ENCODE measurements at places on chromosomes 2 and 18.
A peak's percentile ranks its signal among the peaks of the same experiment; 100 is the strongest.

DNA sequence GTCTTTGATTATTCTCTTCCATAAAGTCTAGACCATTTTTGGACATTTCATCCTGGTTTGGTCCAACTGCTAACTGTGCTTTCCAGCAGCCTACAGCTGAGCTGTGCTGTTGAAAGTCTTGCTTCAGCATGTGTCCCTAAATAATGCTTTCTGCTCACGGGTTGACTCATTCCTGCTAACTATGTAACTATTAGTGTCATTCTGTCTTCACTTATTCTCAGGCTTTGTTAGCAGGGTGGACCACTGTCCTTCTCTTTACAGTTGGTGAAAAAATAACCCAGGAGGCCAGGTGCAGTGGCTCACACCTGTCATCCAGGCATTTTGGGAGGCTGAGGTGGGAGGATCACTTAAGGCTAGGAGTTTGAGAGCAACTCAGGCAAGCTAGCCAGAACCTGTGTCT, 8.9 kb downstream of the ADAM23 start:
- no peak for DNase-seq

- DNase-seq = no peak
Observed at GRCh38 chr18:24173997-24174396, 35.1 kb downstream of the CABYR start.

GRCh38 chr2:167842047-167842446, 405.3 kb downstream of the STK39 start:
- no peak for DNase-seq

DNA sequence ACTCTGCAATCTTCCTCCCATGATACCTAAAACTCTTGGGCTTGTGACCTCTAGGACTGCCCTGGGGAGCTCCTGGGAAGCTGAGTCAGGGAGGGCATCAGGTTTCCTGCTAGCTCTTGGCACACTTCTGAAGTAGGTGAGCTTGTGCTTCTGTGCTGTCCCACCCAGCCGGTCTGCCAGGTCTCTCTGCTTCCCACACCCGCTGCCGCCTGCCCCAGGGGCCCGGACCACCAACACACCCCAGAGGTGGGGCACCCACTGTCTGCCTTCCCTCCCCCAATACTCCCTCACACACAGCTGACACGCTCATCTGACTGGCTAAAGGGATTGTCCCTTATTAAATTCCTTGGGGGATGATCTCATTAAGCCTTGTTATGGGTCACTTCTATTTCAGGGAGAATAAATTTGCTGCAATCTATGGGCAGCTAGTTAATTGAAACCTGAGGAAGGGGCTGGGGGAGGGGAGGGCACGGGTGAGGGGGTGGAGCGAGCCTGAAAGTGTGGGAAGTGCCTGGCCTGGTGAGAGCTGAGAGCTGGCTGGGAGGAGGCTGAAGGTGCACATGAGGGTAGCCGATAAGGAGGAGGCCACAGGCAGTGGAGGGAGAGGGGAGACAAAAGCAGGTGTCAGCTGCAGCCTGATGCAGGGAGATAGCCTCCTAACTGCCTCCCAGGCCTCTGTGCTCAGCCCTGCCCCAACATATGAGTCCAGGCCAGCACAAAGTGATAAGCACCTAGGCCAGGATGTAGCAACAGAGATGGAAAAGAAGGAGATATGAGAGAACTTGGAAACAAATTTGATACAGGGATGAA, 48.8 kb downstream of the HAUS1 start:
- no peak for DNase-seq

DNA sequence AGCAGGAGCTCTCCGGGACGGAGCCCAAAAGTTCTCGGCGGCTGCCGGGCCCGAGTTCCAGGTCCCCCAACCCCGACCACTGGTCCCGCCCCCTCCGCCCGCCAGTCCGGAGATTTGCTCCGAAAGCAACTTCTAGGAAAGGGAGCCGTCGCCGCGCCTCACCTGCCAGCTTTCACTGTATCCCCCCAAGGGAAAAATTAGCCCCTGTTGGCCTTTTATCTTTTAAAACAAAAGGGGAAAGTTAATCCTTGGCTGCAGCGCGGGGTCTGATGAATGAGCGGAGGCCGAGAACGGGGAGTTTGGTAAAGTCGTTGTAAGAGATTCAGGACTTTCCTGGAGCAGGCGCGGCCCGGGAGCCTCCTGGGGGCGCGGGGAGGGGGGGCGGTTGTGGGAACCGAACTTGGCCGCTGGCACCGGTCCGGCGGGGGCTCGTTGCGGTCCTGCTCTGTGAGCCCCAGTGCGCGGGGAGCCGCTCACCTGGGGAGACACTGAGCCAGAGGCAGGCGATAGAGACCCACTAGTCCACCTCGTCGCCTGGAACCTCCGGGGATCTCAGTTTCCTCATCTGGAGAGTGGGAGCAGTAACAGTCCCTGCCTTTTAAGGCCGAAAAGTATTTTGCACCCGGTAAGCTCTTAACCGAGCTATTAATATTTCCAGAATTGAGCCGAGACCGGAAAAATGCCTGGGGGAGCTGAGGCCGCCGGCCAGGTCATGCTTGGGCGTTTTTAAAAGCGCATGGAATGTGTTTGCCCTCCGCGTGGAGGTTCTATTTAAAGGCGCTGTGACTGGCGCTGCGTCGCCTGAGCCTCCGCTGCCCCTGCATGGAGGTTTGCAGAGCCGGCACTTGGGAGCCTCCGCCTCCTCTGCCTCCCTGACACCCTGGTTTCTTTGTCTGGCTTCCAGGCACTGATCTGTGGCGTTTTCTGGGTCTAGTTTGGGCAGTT, 1.1 kb downstream of the EFHD1 start:
- peak; percentile 82 for DNase-seq

GRCh38 chr2:28664120-28664842, 87.3 kb upstream of the PPP1CB start:
- DNase-seq = peak; percentile 78

DNA sequence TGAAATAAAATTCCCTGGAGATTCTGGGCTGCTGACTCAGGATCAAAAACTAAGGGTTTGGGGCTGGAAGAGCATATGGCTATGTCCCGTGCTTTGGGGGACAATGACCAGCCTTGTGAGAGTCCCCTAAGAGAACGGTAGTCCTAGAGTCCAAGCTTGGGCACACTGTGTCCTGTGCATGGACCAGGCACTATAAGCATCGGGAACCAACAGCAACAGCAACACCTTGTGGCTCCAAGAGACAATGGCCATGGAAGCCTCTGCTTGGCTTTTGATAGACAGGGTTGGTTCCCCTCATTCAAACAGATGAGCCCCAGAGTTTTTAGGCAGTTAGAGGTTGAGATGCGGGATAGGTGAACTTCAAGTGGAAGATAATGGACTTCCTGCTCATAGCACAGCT, 294.4 kb upstream of the CHAC2 start:
- no peak for DNase-seq

GRCh38 chr2:88865801-88866371, 174.4 kb downstream of the RPIA start:
- no peak for DNase-seq

DNA sequence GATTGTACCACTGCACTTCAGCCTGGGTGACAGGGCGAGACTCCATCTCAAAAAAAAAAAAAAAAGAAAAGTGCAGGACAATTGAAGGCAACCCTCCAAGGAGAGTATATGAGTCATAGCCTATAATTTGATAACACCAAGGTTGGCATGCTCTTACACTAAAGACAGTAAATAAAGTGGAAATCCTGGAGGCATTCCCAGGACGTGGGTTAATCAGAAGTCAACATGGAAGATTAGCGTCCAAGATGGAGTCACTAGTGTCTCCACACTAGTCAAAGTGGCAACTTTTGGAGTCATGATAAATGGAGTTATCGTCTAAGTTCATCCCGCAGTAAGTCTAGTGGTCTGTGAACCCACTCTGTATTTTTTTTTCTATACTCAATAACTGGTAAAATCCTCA, 21.2 kb upstream of the UGGT1 start:
- DNase-seq = no peak

DNA sequence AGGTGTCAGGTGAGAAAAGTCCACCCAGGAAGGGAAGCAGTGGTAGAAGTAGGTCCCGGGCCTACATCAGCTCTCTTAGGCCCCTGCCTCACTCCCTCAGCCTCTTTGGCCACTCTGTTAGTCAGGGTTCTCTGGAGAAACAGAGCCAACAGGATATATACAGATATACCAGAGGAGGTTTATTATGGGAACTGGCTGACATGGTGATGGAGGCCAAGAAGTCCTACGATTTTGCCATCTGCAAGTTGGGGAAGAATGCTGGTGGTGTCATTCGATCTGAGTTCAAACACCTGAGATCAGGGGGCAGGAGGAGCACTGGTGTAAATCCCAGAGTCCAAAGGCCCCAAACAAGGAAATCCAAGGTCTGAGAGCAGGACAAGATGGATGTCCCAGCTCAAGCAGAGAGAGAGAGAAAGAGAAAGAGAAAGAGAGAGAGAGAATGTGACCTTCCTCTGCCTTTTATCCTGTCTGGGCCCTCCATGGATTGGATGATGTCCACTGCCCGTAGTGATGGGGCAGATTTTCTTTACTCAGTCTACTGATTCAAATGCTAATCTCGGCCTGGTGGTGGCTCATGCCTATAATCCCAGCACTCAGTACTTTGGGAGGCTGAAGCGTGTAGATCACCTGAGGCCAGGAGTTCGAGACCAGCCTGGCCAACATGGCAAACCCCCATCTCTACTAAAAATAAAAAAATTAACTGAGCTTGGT, 111.1 kb upstream of the MYCN start:
- no peak for DNase-seq

- DNase-seq = no peak
Observed at GRCh38 chr2:70583091-70583490, 29.5 kb upstream of the TGFA start.

DNA sequence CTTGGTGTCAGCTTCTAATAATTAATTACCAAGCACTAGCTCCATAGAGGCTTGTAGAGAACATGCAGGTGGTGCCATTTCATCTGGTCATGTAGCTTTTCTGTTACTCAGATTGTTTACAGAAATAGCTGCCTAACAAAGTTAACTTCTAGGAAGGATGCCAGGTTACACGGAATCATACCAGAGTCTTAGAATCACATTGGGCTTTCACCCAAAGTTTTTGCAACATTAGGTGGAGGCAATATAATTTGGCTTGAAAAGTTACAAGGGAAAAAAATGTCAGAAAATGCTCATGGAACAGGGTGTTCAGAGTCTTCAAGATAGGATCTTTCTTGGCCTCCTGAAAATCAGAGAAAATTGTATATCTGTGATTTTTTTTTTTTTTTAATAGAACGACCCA, 135.6 kb downstream of the ARHGAP15 start:
- no peak for DNase-seq

- no peak for DNase-seq
Observed at GRCh38 chr2:130158631-130159030, 13.7 kb upstream of the CCDC74B start.

DNA sequence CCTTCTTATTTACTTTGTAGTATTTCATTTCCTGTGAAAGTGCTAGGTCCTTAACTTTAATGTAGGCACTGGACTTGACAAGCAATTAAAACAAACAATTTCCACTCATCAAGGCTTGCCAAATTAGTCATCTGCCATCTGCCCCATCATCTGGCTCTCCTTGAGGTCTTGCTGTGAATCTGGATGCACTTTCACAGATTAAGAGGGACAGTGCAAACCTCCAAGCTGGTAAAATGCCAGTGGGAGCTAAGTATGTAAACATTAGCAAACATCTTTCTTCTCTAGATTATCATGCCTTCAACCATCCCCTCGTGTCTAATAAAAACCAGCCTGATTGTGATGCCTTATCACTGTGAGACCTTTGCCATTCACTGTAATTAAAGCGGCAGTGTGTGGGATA, 402.9 kb downstream of the ERBB4 start:
- DNase-seq = no peak

GRCh38 chr2:159922563-159922962, 124.6 kb upstream of the CD302 start:
- DNase-seq = no peak

- DNase-seq = no peak
Observed at GRCh38 chr2:241780939-241781569, 4.4 kb downstream of the GAL3ST2 start.

- no peak for DNase-seq
Observed at GRCh38 chr18:68177807-68178702, 536.9 kb downstream of the TMX3 start.

- peak; percentile 62 for DNase-seq
Observed at GRCh38 chr18:11880586-11881304, 27.4 kb downstream of the MPPE1 start.

DNA sequence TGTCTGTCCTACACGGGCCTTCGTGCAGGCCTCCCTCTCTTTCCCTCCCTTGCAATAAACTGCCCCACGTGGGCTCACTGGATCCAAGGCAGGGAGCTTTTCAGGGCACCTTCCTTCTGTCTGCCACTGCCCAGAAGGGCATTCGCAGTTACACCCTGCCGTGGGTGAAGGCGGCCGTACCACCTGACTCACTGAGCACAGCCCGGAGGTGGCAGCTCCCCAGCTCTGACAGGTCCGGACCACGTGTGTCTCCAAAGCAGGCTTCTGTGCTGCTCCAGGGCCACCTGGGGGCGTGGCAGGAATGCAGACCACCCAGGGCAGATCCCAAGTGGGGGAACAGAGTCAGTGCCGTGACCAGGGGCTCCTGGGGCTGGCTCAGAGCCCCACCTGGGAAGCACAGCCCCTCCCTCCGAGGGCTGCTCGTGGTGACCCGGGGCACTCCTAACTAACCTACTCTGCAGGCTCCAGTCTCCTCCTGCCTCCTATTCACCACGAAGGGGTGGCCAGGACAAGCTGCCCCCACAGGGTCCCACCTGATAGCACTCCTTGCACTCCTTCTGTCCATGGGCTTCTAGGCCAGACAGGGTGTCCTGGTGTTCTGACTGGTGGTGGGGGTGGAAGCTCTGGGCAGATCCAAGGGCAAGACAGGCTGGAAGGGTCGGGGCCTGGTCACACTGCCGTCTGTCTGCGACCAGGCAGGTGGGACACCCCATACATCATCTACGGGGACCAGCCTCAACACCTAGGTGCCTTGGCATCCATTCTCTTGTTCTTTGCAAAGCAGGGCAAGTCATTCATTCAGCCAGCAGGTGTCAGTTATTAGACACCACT, 9.7 kb downstream of the SNED1 start:
- DNase-seq = no peak

- peak; percentile 32 for DNase-seq
Observed at GRCh38 chr2:86622519-86623042, 1.1 kb downstream of the RNF103 start.

GRCh38 chr2:73238149-73238548, 4.0 kb downstream of the CCT7 start:
- no peak for DNase-seq

GRCh38 chr2:204538182-204539018, 6.9 kb upstream of the PARD3B start:
- peak; percentile 25 for DNase-seq

DNA sequence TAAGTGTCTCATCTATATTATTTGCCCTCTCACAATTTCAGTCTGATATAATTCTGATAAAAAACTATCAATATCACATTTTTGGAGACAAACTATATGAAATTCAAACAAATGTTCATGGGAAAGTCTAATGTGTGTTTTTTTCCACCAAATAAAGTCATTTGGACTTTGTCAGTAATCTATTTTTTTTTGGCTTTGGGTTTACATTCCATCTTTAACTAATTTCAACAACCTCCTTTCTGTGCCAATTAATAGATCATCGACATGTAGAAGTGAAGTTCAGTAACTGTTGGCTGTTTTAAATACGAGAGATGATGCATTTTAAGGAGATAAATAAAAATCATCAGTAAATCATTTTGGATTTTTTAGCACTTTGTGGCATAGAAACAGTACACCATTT, 1623.0 kb upstream of the ACVR2A start:
- no peak for DNase-seq
